ENCODE measurements at places on chromosomes 3 and 15.

DNA sequence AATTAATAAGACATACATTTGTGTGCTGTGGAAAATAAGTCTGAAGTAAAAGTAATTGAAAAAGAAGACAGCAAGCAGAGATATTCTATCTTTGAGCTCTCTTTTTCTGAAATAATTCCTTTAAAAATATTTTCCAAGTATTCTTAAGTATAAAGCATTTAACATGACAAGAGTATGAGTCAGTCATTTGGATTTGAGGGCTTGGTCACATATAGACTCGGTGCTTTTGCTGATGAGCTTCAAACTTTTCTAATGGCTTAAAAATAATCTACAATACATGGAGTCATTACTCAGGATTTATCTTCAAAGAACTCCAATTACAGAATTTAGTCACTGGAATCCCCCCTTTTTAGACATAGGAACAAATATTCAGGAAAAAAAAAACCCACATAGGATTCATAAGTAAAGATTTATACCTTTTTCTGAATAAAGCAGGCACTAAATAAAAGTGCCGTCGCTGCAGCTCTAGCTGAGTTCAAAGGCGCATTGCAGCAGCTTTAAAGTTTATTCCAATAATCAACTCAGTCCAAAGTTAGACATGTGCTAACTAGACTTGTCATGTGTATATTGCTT, 147.5 kb downstream of the CTNNB1 start:
- DNase-seq = peak; percentile 28

DNA sequence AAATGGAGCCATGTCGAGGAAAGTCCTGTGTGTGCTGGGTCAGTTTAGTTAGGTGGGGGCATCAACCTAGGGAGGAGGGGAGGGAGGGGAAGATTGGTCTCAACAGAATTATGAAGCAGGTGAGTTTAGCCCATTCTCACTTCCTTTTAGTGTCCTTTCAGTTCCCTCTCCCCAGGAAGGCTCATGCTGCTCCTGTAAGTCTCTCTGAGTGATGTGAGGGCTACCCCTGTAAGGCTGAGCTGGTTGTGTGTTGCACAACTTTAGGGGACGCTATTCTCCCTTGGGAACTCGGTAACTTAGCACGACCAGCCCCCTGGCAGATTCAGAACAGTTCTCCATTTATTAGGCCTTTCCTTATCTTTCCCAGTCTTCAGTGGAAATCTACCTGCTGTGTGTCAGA, 21.2 kb downstream of the IL5RA start:
- DNase-seq = no peak

GRCh38 chr15:88878720-88879184, 16.6 kb downstream of the HAPLN3 start:
- DNase-seq = peak; percentile 57

- no peak for DNase-seq
These were observed 178.3 kb upstream of the PLSCR5 start for GRCh38 chr3:146783446-146783845.

DNA sequence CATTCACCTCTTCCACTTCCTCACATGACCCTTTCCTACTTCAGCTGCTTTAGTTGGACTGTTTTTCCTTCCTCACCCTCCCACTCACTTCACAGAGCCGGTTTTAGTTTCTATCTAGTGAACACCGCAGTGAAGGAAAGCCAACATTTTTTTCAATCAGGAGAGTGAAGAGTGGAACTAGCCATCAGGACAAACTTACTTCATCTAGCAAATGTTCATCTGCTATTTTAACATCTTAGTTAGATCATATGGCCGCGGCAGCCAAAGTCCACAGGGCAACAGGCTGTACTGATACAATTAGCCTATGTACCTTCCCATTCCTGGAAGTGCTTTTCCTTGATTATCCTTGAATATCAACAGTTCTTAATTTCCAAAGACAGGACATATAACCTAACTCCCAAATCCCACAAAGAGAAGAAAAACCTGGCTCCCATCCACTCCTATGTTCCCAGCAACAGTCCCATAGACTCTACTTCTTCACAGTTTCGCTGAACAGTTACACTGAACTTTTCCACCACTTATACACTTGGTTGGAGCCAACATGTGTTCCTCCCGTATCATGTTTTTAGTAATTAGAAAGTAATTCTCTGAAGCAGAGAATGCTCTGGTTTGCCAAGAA, 456.2 kb upstream of the THBS1 start:
- DNase-seq = no peak

DNA sequence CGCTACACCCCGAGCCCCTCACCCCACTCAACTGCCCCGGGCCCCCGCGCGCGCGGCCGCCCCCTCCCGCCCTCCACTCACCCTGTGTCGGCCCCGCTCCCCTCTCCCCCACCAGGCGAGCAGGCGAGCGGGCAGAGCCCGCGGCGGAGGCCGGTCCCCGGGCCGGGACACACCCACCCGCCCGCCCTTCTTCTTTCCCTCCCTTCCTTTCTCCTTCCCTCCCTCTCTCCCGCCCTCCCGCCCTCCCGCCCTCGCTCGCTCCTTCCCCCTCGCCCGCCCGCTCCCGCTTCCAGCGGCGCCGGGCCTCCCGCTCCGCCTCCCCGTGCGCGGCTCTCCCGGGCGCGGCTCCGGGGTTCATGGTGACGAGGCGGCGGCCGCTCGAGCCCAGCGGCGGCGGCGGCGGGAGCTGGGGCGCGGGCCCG, at the start of gene CTDSPL:
TSS of gene CTDSPL (plus strand) at position 261 of the 422 bp plus-strand sequence. CDS start 320 bp downstream, outside the sequence.
- DNase-seq = no peak

- no peak for DNase-seq
These were observed 97.9 kb downstream of the CPN2 start for GRCh38 chr3:194253270-194253669.

DNA sequence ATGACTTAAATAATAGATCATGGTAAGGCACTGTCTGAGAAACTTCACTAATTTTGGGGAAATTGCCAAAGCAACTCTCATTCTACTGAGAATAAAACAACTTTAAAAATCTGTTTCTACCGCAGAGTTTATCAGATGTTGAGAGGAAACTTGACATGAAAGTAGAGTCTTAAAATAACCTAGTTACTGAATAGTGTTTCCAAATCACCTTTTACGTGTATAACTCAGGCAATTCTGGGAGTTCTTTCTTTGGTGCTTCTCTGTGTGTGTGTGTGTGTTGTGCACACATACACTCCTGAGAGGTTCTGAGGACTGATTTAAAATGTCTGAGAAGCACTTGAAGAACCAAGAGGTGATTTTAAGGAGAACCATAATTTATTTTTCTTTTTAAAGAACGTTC, 236.6 kb downstream of the SV2B start:
- DNase-seq = no peak

DNA sequence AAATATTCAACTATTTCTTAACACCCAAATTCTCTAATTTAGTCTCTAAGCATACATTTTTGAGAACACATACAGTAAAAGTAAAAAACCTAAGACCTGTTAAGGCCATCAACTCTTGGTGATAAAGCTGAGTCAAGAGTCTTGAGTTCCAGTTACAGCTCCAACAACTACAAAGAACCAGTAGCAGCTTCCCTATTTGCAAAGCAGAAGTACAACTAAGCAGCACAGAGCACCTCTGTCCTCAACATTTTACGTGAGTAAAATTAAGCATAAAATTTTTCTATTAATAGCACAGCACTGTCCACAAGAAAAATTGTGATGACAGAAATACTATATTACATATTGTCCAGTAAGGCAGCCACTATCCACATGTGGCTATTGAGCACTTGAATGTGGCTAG, 4.4 kb downstream of the PCOLCE2 start:
- DNase-seq = no peak

- no peak for DNase-seq
These were observed 27.2 kb downstream of the TNFAIP8L3 start for GRCh38 chr15:51067510-51067909.

DNA sequence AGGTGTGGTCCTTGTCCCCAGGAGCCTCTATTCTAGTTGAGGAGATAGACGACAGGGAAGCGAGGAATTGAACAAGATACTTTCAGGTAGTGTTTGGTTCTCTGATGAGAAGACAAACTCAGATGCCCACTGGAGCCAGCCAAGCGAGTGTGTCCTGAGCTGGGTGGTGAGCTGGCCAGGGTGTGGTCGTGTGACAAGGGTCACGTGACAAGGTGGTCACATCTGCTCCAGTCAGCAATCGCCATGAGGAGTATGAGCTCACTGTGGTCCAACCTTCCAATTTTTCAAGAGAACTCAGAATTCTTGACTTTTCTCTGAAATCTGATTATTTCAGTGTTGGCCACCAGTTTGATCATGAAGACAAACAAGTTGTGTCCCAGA, 39.5 kb downstream of the SLC6A6 start:
- no peak for DNase-seq

- DNase-seq = no peak
These were observed 2.8 kb downstream of the FYCO1 start for GRCh38 chr3:45992821-45993221.

- peak; percentile 94 for DNase-seq
These were observed 32.7 kb downstream of the ZNF385D start for GRCh38 chr3:21718161-21718765.

DNA sequence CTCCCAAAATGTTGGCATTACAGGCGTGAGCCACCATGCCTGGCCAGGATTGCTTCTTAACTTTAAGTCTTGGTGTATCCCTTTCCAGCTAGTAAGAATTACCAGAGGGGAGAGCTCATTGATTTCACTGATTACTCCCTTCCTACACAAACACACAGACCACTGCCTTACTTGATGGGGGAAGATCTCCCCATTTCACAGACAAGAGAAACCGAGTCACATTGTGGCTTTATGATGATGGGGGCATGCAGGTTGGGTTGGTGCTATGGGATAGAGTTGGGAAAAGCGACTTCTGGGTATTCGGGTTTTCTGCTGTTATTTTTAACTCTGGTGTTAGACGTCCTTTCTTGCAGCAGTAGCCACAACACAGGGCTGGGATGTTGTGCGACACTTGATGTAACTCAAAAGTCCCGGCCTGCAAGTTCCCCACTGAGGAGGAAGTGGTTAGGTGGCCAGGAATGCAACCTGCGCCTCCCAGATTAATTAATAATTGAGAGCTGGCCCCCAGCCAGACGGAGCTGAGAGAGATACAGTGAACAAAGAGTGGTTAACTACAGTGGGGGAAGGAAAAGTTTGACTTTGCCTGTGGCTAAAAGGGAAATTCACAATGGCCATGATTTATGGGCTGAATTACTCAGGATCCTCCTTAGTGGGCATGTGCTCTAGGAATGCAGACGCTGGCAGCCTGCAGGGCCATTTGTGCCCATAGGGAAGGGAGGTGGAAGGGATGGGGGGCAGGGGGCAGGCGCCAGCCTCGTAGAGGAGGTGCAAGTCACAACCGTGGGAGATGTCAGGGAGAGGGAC, 63.6 kb downstream of the SMAD6 start:
- DNase-seq = peak; percentile 99

- peak; percentile 45 for DNase-seq
These were observed 4.4 kb downstream of the SH3BP5 start for GRCh38 chr3:15327941-15328340.

DNA sequence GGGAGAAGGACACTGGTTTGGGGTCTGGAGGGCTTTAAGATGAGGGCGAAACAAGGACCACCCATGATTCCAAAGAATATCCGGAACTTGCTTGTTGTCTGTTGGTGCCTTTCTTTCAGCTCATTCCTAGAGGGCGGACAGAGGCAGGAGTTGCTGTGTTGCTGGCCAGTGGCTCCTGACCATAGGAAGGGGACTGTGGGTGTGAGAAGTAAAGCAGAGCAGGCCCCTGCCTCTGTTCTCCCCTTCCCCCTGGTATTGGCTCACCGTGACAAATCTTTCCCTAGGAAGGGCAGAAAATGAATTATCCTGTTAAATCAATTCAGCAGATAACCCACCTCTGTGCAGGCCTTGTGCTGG, 89.1 kb downstream of the LIPC start:
- DNase-seq = no peak

- DNase-seq = peak; percentile 27
These were observed 5.6 kb downstream of the SERPINI1 start for GRCh38 chr3:167740961-167741587.

- DNase-seq = no peak
These were observed 739.9 kb upstream of the NR2F2 start for GRCh38 chr15:95590533-95591044.

GRCh38 chr3:67077656-67078055, 79.5 kb downstream of the KBTBD8 start:
- DNase-seq = no peak

DNA sequence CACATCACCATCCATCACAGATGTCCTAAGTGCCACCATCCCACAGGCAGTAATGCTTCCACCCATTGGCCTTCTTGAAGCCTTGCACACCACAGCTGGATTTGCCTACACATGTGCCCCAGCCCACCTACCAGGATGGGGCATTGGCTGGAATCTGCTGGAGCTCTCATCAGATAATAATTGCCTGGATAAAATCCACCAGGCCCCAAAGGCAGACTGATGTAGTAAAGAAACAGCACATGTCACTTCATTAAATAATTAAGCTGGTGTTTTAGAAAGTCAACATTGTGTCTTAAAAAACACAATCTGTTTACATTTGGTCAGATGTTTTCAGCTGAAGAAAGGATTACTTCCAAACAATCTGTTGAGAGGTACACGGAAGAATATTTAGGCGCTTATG, 229.5 kb downstream of the ATP8B4 start:
- no peak for DNase-seq

GRCh38 chr15:69443032-69443611, 9.5 kb upstream of the RPLP1 start:
- no peak for DNase-seq

DNA sequence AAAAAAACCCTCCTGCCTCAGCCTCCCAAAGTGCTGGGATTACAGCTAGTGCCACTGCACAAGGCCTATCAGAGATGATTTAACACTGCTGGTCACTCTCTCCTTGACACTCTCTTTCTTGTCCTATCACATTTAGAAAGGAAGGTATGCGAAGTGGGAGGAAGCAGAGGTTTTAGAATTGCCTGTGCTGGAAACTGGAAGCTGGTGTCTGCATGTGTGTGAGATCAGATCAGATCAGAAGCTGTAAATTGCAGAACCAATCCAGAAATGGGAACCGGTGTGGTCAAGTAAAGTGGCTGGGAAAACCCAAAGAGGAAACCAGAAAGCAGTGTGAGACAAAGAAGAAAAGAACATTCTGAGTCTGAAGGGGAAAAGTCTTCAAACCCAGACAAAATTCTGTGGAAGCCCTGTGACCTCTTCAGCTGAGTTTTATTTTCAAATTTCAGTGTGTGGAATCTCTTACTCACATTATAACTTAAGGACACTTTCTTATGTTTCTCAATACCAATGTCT, 2.8 kb downstream of the EFHB start:
- no peak for DNase-seq

DNA sequence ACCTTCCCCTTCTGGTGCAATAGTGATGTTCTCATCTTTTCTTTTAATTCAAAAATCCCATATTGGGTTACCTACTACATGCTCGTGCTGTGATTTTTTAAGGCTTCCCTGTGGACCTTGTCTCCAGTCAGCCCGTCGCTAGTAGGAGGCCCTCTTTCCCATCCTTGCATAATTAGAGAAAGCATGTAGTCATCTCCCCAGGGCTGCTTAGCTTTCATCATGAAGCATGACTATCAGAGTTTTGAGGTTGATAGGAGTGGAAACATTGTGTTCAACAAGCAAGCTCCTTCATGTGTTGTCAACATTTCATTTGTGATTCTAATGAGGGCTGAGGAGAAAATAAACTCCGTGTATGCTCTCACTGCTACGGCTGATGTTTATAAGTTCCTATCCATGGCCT, 8.7 kb upstream of the LRTM1 start:
- DNase-seq = no peak

GRCh38 chr15:53987480-53987879, 9.2 kb downstream of the UNC13C start:
- no peak for DNase-seq

All from A172 (cell line).